ENCODE measurements at places on chromosomes 1 and 21.

GRCh38 chr1:10856863-10857598 lies 60.6 kb upstream of the CASZ1 start:
- no peak for DNase-seq

- DNase-seq = no peak
Measured at GRCh38 chr1:58824753-58825389, 41.0 kb upstream of the JUN start.

DNA sequence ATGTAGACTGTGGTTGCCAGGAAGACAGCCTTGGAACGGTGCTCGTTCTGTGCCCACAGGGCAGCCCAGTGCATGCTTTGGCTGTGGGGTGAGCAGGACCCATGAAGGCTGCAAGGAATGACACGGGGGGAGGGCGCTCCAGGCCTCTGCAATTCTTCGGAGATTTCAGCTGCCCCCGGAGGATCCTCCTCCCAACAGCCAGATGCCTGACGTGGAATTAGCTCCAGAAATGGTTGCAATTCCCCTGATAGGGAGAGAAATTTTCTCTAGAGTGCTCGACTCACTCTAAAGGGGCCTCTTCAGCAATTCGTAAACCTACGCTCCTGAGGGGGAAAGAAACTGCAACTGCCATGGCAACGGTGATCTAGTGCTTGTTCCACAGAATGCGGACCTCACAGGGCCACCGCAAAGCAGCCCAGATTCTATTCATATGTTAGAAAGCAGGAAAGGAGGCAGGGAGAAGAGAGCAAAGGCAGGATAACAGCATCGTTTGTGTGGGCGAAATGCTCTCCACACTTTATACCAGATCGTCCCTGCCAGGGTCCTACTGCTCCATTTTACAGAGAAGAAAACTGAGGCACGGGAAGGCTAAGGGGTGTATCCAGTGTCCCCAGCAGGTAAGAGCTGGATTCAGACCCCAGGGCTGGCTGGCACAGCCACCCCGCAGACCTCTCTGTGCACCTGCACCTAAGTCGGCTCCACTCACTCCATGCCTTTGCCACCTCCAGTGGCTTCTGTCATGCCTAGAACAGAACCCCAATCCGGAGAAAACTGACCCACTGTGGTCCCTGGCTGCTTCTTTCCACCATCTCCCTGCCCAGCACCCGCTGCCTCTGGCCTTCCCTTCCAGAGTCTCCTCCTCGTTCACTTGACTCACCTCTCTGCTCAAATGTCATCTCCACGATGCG lies 11.9 kb upstream of the PDE9A start:
- no peak for DNase-seq

- no peak for DNase-seq
Measured at GRCh38 chr1:33241866-33242265, 14.4 kb upstream of the ZNF362 start.

DNA sequence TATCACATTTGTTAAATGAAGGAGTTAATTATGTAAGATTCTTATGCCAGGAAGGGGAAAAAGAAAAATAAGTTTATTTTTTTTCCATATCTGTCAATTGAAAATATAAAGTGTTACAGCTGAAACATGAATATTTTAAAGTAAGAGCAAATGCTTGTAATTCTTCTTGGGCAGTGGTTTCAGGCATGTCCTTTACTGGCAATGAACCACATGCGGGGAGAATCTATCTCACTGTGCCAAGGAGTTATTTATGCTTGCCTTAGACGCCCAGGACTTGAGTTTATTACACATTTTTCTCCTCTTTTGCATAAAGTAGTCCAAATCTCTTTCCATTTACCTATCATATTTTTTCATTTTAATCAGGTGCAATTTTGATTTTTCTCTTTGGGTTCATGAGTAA lies 207.8 kb upstream of the NRIP1 start:
- DNase-seq = no peak

- DNase-seq = no peak
Measured at GRCh38 chr1:29383746-29384371, 147.5 kb downstream of the PTPRU start.

GRCh38 chr1:183604815-183605214 lies 14.6 kb upstream of the NCF2 start:
- no peak for DNase-seq

GRCh38 chr1:209673631-209674417 lies 1.4 kb upstream of the G0S2 start:
- DNase-seq = no peak

DNA sequence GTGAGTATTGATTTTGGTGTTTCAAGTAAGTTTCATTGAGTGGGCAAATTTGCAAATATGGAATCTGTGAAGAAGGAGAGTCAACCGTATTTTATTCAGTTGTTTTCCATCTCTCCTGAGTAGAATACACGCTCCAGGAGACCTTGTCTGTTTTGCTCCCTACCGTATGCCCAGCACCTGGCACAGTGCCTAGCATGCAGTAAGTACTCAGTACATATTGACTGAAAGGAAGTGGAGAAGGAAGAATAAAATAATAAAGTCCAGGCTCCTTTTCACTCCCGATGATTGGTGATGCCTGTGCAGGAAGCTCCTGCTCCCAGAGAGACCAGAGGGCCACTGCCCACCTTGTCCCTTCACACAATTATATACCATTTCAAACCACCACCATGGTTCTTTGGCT lies 59.4 kb upstream of the NEK2 start:
- peak; percentile 14 for DNase-seq

DNA sequence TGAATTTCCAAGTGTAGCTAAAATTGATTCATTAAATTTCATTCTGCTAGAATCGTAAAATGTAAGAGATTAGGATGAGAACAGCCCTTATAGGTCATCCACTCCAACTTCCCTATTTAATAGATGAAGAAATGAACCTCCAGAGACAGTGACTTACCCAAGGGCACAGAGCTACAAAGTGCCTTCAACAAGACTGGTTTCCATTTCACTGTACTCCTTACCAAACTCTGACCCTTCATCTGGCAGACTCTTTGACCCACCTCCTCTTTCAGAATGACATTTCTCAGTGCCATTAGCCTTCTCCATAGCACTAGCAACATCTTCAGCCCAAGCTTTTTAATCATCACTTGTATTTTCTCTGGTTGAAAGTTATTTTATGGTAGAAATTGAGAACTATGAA lies 161.3 kb downstream of the NEK7 start:
- DNase-seq = no peak

- peak; percentile 6 for DNase-seq
Measured at GRCh38 chr1:186605762-186606350, 74.4 kb downstream of the PTGS2 start.

- DNase-seq = no peak
Measured at GRCh38 chr1:93567255-93567918, 114.2 kb downstream of the BCAR3 start.

DNA sequence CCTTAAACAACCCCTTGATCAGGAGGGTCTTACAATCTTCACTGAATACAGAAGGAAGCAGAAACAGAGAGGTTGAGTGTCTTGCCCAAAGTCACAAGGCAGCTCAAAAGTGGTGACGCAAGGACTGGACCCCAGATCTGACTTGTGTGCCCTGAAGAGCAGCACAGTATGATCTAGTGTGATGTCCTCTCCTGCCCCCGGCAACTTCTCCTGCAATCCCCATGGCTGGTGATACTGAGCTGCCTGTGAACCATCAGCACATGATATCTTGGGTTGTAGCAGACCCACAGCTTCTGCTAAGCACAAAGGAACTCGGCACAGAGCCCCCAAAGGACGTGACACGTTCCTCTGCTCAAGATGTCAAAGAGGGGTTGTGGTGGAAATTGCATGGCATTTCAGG lies 51.2 kb upstream of the EDN2 start:
- DNase-seq = no peak

- peak; percentile 17 for DNase-seq
Measured at GRCh38 chr1:231896806-231897205, 270.2 kb downstream of the DISC1 start.

GRCh38 chr1:48966583-48966982 lies 189.9 kb upstream of the BEND5 start:
- DNase-seq = no peak

DNA sequence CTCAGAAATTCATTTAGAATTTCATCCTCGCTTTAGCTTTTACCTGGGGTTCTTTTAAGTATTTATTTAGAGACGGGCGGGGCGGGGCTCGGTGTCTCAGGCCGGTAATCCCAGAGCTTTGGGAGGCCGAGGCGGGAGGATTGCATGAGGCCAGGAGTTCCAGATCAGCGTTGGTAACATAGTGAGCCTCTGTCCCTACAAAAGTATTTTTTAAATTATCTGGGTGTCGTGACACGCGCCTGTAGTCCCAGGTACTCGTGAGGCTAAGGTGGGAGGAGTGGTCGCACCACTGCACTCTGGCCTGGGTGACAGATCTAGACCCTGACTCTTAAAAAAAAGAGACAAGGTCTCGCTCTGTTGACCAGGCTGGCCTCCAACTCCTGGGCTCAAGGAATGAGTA lies 942 bp upstream of the RSBN1 start:
- peak; percentile 16 for DNase-seq

DNA sequence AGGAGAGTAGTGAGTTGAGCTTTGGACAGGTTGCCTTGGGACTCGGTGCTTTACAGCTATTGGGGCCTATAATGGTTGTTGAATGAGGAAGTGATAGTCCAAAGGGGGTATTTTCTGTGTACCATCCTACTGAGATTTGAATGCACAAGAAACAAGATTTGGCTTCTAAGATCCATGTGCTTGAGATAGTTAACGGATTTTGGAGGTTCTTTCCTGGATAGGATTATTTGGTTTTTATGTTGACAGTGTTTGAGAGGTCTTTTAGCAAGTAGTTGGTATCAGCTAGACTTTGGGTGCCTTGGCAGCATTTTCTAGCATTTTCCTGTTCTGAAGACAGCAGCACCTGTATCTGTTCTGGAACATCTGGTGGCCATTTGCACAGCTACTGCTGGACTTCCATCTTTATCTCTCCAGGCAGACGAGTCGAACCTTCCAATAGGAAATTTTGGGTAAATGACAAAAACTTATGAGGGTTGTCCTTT lies 3.6 kb upstream of the SCAF4 start:
- DNase-seq = no peak

- DNase-seq = no peak
Measured at GRCh38 chr21:45071874-45072737, 2.3 kb upstream of the ADARB1 start.

- no peak for DNase-seq
Measured at GRCh38 chr21:35818597-35818996, 241.7 kb downstream of the SETD4 start.

GRCh38 chr1:158686111-158687009 lies at the start of gene SPTA1:
Gene SPTA1, minus strand, starts transcription at chr1:158686715. Its CDS starts 198 bp downstream, at chr1:158686517.
- DNase-seq = no peak

DNA sequence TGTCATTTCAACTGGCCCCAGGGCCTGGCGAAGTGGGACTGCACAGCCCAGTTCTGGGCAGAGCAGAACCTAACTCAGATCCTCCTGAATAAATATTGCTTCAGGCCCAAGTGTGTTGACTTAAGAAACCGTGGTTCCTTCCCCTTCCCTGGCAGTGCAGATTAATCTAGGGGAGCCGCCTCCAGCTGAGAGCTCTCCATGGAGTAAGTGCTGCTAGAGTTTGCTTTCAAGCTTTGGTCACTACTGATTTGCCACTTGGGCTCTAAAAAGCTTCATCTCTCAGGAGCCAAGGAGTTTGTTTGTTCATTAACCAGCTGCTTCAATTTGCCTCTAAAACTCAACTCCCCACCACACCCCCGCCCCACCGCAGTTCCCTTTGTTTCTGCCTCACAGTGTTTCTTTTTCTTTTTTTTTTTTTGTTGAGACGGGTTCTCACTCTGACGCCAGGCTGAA lies 112.1 kb downstream of the DTL start:
- DNase-seq = peak; percentile 30

DNA sequence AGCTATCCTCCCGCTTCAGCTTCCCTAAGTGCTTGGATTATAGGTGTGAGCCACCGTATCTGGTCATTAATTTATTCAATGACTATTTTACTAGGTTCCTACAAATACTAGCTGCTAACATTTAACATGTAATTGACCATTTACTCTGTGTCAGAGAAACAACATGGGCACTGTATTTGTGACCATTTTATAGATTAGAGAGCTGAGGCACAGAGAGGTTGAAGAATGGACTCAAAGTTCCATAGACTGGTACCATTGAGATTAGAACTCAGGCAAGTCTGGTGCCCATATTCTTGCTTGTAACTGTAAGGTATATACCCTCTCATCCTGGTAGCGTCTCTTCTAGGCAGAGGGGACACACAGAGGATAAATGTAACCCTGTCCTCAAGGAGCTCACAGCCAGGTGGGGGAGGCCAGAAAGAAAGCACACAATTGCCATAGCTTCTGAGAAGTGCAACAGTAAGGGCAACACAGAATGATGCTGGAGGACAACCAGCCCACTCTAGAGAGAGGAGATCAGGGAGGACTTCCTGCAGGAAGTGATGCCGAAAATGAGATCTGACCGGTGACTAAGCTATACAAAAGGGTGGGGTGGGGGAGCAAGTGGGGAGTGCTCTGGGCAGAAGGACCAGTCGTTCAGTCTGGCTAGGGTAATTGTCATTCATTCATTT lies 3.8 kb downstream of the SRARP start:
- no peak for DNase-seq

- no peak for DNase-seq
Measured at GRCh38 chr1:68725001-68725752, 228.3 kb upstream of the DEPDC1 start.

DNA sequence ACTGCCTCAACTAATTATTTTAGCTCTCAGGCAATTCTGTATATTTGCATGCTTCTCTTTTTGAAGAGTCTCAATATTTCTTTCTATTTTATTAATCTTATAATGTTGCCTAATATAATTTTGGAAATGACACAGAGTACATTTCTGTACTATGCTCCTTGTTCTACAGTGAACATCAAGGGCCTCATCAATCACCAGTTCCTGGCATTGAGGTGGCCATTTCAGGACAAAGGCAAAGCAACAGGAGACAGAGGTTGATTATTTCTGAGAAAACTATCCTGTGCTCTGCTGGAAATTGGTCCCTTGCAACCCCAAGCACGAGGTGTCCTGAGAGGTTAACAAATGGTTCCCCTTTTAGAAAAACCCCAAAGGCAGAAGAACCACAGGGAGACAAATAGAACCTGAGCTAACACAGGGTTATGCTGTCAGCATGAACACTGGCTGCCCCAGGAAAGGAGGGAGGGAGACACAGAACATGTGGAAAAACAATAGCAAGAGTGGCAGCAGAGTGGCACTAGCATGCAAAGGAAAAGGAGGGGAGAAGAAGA lies 63.9 kb upstream of the VAV3 start:
- DNase-seq = no peak

DNA sequence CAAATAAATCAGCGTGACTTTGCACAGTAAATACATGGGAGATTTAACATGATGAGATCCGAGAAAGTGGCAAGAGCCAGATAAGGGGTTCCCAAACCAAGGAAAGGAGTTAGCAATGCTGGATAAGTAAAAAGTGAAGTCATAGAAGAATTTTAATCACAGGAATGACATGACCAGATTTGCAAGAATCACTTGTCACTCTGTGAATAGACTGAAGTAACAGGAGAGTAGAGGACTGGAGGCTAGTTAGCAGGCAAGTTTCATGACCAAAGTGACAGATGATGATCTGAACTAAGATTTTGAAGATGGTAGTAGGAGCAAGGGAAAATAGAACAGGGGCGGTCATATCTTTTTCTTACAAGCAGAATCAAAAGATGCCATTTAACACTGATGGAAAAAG lies 8.4 kb downstream of the CFH start:
- DNase-seq = no peak
